ENCODE measurements at places on chromosomes 11 and 22.

GRCh38 chr11:80748207-80748925 lies 1307.5 kb upstream of the TENM4 start:
- DNase-seq: no peak

DNA sequence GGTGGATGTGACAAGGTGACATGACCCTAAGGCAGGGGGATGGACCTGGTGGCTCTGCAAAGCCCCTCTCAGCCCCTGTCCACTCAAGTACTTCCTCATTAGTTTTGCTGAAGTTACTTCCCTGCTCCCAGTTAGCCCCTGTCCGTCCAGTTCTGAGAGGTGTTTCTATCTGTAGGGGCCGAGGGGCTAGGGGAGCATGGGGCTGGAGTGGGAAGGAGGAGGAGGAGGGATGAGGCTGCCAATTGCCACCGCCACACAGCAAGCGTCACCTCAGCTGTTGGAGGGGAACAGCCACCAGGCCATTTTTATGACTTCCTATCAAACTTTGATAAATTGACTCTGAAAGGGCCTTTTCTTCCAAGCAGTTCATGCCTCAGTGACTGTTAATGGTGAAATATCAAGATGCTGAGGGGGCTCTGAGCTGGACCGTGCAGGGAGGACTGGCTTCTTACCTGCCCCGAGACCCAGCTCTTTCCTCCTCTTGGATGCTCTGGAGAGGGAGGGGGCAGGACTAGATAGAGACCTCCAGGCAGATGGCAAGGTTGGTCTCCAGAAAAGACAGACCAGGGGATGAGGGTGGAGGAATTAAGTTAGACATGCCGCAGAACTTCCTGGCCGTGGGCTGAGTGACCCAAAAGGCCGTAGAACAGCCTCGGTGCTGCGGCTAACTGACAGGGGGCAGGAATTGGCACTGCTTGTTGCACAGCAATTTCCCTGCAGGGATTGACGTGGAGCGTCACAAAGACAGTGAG lies 137.0 kb downstream of the ST3GAL4 start:
- no peak for DNase-seq

GRCh38 chr22:43287441-43287840 lies 55.7 kb downstream of the SCUBE1 start:
- DNase-seq: no peak

DNA sequence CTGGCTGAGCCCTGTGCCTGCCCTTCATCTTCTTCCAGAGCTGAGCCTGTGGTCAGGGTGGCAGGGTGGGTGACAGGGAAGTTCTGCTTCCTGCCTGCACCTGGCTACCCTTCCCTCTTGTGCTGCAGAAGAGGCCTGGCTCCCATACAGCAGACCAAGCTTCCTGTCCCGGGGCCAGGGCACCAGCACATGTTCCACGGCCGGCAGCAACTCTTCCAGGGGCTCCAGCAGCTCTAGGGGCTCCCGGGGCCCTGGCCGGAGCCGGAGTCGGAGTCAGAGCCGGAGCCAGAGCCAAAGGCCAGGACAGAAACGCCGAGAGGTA lies 15.0 kb downstream of the ROBO3 start:
- no peak for DNase-seq

DNA sequence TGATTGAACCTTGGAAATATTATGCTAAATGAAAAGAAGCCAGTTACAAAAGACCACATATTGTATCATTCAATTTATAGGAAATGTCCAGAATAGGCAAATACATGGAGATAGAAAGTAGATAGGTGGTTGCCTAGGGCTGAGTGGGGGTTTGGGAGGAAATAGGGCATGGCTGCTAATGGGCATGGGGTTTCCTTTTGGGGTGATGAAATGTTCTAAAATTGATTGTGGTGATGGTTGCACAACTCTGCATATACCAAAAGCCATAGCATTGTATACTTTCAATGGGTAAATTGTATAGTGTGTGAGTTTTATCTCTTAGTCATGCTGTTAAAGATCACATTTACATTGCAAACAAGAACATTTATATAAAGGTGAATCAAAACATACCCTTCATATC lies 48.7 kb downstream of the LDLRAD3 start:
- no peak for DNase-seq

DNA sequence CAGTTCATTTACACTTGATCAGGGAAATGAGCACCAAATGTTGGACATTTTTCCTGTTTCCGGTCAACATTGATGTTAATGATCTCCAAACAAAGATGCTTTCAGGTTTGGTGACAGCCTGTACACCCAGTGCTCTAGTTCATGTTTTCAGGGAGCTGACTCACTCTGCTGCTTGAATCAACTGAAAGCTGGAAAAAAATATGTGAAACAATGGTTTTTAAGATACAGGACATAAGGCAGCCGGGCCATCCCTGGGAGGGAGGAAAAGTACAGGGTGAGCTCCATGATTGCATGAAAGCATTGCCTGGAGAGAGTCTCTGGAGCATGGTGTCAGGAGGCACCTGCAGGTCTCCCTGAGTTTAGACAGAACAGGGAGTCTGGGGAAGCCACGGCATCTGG lies 259.6 kb downstream of the TBC1D22A start:
- DNase-seq: no peak

DNA sequence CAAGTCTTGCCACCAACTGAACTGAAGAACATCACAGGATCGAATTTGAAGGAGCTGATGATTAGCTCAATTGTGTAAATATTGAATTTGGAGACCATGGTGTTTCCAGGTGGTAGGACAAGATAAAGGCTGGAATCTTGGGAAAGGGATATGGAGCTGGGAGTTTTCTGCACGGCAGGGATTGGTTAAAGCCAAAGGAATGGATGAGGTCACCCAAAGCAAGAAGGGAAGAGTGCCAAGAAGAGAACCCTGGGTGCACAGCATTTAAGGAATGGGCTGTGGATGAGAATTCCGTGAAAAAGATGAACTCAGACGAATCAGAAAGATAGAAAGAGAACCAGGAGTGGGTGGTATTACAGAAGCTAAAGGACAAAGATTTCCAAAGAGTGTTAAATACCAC lies 29.4 kb upstream of the RRAS2 start:
- DNase-seq: no peak

DNA sequence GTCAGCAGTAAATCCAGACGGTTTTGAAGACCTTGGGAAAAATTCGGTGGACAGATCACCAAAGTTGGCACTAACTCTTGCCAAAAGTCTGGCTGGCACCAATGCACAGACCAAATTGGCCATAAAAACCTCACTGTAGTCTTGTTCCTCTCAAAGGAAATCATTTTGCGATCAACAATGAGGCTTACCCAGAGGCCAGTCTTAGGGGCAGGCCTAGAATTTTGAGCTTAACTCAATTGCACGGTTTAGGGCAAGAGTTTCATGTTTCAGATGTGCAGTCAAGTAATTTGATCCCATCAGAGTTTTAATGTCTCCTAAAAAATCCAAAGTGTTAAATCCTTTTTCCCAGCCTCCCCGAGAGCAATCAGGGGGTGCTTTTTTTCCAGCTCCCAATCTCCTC lies 19.0 kb downstream of the MPPED2 start:
- DNase-seq: no peak

Data from activated gamma-delta T cell treated with Interleukin-2 at 50 U/mL for 16 hours (primary cell).